BJ (cell line): ENCODE measurements at places on chromosomes 7 and 10. TPM values are rescaled to one million over a fixed set of nuclear protein-coding genes. Genes with fewer than 3 reads are reported as not detected.

Gene DPYSL4
- polyA plus RNA-seq = 3.4 and 5.3 TPM in 2 replicates

Gene LIPJ
- 0.01 TPM in 1 of 2 replicates, not detected in the other for polyA plus RNA-seq

Gene WNT2
- polyA plus RNA-seq = 7.7 and 8.4 TPM in 2 replicates

Gene PDZD7
- 0.53 and 0.86 TPM in 2 replicates for polyA plus RNA-seq
